Stimulated activated CD8-positive, alpha-beta memory T cell treated with anti-CD3 and anti-CD28 coated beads, Interleukin-4, amount 100 ng/mL, for 1 hour (primary cell): ENCODE measurements at places on chromosomes 16 and 17.
A peak's percentile ranks its signal among the peaks of the same experiment; 100 is the strongest.

- DNase-seq: no peak
These were observed 131.5 kb upstream of the RCVRN start for GRCh38 chr17:10036511-10037061.

GRCh38 chr17:77723071-77723908 is 235.2 kb upstream of the TNRC6C start:
- DNase-seq: no peak

DNA sequence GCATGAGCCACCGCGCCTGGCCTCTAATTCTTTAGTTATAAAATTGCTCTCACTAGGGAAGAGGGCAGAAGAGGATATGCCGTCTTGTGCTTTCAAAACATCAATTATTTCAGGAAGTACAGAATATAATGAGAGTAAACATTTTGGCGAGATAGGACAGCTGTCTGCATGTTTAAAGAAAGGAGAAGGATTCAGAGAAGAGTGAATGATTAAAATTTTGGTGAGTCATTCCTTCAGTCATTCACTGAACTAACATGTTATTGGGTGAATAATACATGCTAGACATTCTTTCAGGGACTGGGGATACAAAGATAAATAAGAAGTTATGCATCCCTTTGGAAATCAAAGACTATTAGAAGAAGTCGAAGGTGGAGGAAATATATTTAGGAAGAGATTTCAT is 590.3 kb upstream of the GOT2 start:
- no peak for DNase-seq

GRCh38 chr16:85275533-85276249 is 163.4 kb upstream of the CIBAR2 start:
- peak; percentile 8 for DNase-seq

DNA sequence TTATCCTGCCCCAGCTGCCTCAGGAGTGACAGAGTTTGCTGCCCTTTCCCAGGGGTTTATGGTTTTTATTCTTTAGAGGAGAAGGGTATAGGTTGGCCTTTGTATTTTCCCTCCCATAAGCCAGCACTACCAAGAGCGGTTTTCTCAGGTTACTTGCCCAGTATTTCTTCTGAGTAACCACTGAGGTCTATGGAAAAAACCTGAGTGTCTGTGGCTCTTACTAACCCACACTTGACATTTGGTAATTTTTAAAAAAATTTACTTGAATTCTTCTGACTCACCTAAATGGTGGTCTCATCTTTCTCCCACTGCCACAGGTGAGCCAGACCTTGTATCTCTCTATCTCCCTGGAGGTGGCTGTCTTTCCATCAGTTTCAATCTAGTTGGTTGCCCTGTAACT is 6.0 kb downstream of the SLC7A6 start:
- no peak for DNase-seq

GRCh38 chr16:11171448-11171709 is 84.6 kb downstream of the SOCS1 start:
- no peak for DNase-seq

DNA sequence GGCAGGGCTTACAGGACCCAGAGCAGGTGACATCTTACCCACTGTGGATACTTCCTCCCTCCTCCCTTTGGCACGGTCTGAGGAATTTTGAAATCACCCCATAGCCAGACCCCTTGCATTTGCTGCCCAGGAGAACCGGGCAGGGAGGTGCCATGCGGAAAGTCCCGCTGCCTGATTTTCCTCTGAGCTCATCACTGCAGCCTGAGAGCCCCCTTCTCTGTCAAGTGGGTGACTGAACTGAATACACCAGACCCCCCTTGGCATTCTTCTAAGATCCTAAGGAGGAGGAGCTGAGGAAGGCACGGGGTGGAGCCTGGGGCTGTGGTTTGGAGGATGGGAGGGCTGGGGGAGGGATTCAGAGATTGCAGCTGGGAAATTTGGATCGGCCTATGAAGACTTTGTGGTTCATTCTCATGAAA is 173.4 kb downstream of the RAB11FIP4 start:
- no peak for DNase-seq

DNA sequence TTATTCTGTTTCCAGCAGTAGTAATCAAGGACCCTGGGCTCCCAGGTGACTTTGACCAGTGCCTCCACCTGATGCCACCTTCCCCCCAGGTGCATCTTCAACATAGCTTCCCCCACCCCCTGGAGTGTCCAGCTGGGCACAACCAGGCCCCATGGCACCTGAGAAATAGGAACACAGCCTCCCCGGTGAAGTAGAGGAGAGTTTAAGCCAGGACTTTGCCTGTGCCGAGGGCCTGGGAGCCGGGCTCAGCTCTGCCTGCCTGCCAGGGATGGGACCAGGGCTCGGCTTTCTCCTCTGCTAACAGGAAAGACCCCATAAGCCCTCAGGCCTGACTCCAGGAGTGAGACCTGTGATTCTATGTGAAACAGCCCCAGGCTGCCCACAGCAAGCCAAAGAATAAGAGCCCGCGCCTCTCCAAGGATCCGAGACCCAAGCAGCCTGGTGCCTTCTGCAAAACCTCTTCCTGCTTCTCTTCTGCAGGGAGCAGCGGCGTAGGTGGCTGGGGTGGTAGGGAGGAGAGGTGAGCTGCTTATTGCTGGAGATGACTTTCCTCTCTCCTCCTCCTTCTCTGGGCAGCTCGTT is 16.4 kb upstream of the RBFOX3 start:
- DNase-seq: no peak

DNA sequence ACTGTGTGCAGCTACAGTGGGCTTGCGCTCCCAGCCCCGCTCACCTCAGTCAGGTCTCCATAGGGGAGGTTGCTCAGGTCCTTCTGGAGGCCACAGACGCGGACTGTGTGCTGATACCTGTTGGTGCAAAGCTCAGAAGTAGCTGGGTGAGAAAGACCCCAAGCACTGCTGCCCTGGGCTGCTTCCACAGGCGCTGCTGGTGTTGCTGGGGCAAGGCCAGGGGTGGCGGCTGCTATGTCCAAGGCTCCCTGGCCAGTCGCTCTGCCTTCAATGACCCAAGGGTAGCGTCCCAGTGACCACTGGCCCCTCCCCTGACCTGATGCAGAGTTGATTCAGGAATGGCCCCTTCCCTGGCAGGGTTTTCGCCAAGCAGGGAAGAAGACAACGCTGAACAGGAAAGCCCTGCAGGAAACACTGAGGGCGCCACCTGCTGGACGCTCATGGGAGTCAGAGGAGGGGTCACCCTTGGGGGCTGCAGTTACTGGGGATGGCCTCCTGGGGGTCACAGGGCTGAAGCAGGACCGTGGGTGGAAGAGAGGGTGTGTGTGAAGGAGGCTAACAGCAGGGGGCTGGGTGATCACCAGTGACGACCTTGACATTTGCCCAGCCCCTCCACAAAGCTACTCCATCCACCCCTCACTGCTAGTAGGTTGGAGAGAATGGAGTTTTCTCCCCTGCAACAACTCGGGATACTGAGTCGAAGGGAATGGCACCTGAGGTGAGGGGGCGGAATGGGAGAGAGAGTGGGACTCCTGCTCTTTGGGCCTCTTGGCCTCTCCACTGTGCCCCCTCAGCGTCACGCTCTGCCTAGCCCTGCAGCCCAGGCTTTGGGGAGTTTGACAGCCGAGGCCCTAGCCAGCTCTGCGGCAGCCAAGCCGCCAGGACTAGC is 38.3 kb downstream of the ABCC12 start:
- peak; percentile 15 for DNase-seq

- DNase-seq: no peak
These were observed 25.9 kb downstream of the ZNF469 start for GRCh38 chr16:88408561-88409142.

- no peak for DNase-seq
These were observed 16.9 kb downstream of the STXBP4 start for GRCh38 chr17:54985476-54985875.

GRCh38 chr16:67923414-67924116 is 8.1 kb downstream of the CTRL start:
- DNase-seq: no peak

DNA sequence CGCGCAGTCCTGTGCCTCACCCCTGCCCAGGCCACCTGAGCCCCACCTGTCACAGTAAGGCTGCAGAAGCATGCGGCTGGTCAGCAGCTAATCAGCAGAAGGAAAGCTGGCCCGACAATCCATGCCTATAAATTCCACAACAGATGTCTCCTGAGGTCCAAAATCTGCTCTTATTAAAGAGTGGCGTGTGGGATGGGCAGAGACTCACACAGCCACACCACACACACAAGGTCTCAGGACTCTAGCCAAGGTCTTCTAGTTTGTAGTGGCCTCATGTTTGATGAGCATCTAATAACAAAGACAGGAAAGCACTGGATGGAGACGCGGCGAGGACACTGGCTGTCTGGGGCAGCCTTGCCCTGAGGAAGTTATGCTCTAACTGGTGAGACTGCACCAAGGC is 55.9 kb downstream of the ANKRD11 start:
- DNase-seq: no peak

DNA sequence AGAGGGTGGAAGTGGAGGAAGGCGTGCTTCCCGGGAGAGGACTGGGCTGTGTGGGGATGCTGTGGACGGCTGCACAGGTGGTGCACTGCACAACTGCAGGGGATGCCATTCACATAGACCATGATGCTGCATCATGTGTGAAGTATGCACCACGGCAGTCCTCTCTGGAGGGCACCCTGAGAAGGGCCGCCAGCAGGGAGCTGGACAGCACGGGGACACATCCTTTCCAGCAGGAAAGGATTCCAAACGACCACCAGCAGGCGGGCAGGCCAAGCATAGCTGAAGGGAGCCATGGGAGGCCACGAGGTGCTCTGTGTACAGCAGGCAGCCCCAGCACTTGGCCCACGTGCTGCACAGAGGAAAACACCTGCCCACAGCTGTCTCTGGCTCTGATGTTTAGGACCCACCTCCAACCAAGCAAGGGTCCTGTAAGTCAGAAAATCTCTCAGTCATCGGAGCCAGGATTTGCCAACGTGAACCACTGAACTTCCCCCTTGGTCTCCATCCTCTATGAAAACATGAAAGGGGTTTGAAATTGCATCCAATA is 10.1 kb downstream of the ACTG1 start:
- no peak for DNase-seq

GRCh38 chr16:57529391-57530103 is 6.8 kb downstream of the CCDC102A start:
- no peak for DNase-seq

- DNase-seq: no peak
These were observed 18.4 kb downstream of the CHD9NB start for GRCh38 chr16:53034306-53034705.

DNA sequence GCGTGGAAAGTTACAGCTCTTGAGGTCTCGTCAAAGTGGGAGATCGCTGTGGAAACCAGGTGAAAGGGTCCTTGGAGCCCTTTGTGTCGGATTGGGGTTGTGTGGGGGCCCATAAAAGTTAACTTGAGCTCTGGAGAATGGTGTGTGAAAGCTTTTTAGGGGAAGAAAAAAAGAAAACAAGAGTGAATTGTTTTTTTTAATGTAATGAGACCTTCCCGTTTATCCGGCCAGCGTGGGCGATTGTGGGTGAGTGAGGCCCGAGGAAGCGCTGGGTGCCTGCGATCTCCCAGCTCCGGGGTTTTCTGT is 150.6 kb downstream of the MSI2 start:
- DNase-seq: no peak

DNA sequence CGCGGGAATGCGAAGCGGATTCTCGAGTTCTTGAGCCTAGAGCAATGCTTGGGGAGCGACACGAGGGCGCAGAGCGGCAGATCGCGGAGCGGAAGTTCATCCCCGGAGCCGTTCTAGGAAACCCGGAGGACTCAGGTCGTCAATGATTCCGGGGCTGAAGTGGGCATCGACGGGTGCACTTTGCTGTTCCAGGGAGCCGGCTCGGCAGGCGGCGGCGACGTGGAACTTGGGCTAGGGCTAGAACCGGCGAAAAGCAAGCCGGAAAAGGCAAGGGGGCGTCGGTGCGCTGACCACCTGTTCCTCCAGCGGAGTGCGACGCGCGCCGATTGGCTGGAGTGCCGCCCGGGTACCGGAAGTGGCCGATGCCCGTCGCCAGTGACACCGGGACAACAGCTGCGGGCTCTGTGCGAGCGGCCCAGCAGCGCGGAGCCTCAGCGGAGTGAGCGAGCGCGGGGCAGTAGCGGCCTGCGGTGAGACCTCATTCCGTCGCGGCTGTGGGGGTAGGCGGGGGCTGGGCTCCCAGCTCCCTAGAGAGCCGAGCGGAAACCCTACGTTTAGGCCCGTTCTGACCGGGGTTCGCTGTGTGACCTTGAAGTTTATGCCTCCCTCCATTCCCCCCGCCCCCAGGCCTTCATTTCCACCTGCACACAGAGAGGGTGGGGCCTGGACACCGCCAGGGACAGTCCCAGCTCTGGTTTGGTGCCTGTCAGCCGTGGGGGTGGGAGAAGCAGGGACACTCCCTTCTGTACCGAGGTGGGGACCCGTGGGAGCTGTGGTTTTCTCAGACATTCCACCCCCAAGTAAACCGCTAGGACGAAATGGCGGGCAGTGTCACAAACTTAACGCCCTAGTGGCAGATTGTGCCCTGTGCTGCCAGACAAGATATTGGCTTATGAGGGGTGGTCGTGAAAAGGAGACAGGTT is at the start of gene ZFP3:
Gene ZFP3 (plus strand): TSS at position 362 of the 923 bp plus-strand sequence. CDS start 13,038 bp downstream, outside the sequence.
- peak; percentile 43 for DNase-seq

DNA sequence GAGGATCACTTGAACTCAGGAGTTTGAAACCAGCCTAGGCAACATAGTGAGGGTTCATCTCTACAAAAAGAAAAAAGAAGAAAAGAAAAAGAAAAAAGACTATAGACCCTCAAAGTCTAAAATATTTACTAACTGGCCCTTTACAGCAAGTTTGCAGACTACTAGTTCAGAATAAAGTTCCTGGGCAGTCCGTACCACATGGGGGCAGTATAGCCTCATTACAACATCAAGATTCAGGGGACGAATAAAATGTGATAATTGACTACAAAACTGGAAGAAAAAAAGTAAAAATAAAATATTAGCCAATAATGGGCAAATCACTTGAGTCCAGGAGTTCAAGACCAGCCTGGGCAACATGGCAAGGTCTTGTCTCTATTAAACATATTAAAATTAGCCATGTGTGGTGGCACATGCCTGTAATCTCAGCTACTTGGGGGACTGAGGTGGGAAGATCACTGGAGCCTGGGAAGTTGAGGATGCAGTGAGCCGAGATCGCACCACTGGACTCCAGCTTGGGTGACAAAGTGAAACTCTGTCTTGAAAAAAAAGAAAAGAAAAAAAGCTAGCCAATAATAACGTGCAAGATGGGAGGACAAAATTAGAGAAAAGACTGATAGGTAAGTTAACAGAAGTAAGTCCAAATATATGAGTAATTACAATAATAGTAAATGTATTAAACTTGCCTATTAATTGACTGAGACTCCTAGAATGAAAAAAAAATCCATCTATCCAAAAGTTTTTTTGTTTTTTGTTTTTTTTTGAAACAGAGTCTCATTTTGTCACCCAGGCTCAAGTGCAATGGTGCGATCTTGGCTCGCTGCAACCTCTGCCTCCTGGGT is 129.4 kb upstream of the SEC14L1 start:
- no peak for DNase-seq

- no peak for DNase-seq
These were observed 27.2 kb downstream of the MOSMO start for GRCh38 chr16:22035153-22035552.

- no peak for DNase-seq
These were observed 50.0 kb downstream of the VAC14 start for GRCh38 chr16:70750893-70751467.

- no peak for DNase-seq
These were observed 1.0 kb upstream of the YPEL3 start for GRCh38 chr16:30096862-30097563.

- no peak for DNase-seq
These were observed 22.7 kb downstream of the NOG start for GRCh38 chr17:56616239-56616638.
